ENCODE measurements at places on chromosomes 7 and 10.

DNA sequence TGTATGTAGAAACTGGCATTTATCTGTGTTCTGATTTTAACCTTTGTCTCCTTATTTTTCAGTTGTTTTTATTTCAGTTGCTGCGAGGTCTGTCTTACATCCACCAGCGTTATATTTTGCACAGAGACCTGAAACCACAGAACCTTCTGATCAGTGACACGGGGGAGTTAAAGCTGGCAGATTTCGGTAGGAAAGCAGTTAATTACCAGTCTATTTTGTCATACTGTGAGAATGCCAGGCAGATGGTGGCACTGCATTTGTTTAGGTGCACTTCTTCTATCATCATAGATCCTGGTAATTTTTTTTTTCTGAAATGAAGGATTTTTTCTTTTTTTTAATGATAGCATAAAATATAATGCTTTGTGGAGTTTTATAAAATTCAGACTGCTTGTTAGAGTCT is 321.4 kb downstream of the CDK14 start:
- H3K4me3 ChIP-seq = no peak overlapping the region
- H3K36me3 ChIP-seq = no peaks in the 10 kb centered on the region
- H3K27ac ChIP-seq = no peak overlapping the region

DNA sequence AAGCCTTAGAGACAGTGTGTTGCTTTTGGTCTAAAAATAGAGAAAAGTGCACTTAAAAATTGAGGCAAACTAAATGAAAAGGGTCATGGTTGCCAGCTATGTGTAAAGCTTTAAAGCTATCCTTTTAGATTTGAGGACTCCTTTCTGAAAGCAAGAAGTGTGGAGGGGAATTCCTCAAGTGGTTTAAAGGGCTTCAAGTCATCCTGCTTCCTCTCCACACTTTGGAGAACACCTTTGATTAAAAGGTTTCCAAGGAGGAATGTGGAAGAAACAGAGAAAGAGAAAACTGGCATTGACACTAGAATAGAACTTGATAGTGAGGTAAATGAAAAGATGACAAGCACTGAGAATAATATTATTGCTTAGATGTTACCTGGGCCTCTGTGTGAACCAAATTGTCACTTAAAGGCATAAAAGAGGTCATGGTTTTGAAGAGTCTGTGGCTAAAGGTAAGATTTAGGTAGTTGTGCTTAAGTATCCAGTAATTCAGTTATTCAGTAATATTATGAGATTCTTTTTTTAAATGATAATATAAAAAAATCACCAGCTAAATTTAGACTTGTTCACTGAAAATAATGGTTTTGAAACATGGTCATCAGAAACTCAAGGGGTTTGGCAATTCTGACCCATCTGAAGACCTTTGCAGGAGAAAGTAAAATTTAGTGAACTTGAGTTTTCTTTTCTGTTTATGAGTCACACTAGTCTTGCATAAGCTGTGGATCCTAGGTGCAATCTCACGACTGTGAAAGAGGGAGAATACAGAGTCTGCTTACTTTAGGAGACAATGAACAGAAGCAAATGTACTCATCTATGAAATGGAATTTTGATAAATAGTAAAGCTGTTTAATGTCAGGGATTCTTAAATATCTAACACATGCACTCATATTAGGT is 466.0 kb downstream of the KIF20B start:
- no peak overlapping the region for H3K27ac ChIP-seq
- H3K27me3 ChIP-seq = no peaks in the 10 kb centered on the region
- no peaks in the 10 kb centered on the region for H3K36me3 ChIP-seq
- no peak overlapping the region for H3K4me3 ChIP-seq
- no peak for DNase-seq
- H3K4me1 ChIP-seq = no peaks in the 10 kb centered on the region

DNA sequence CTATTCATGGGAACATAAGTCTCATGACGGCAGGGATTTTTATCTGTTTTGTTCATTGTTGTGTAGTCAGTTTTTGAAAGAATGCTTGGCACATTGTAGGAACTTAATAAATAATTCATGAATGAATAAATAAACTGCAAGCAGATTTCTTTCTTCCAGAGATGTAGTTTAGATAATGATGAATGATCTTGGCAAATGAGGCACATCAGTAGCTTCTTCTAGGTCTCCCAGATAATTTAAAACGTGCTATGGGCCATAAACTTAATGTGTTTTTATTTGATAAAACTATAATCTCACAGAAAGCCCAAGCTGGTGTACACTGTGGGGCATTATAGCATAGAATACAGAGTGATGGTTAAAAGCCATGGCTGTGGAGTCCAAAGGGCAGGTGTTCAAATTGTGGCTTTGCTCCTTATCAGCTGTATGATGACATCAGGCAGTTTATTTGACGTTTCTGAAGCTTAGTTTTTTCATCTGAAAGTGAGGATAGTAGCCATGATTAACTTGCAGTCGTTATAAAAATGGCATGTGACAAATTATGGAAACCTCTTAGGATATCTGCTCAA is 3.5 kb downstream of the MGAM start:
- DNase-seq = no peak
- peaks cover 5% of the 10 kb centered on the region for H3K36me3 ChIP-seq
- no peaks in the 10 kb centered on the region for H3K27me3 ChIP-seq
- H3K4me1 ChIP-seq = peaks cover 16% of the 10 kb centered on the region
- no peak overlapping the region for H3K4me3 ChIP-seq

GRCh38 chr7:109635374-109635773 is 1065.7 kb downstream of the DNAJB9 start:
- H3K36me3 ChIP-seq = no peaks in the 10 kb centered on the region
- no peak for DNase-seq
- no peaks in the 10 kb centered on the region for H3K27me3 ChIP-seq
- H3K4me3 ChIP-seq = no peak overlapping the region
- H3K27ac ChIP-seq = no peak overlapping the region
- no peaks in the 10 kb centered on the region for H3K4me1 ChIP-seq

DNA sequence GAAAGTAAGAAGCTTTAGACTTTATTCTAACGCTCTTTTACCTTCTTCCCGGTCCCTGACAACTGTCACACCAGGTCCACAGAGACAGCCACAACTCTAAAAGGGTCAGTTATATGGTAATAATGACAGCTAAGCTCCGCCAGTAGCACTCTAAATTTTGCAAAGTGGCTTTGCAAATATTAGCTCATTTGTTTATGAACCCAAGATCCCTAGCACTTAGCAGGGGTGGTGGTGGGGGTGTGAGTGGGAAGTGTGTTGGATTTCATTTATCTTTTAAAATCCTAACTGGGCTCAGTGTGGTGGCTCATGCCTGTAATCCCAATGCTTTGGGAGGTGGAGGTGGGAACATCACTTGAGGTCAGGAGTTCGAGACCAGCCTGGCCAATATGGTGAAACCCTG is 34.8 kb upstream of the SDK1 start:
- H3K27me3 ChIP-seq = peaks cover 2% of the 10 kb centered on the region
- DNase-seq = no peak
- H3K4me3 ChIP-seq = no peak overlapping the region
- no peak overlapping the region for H3K27ac ChIP-seq
- no peaks in the 10 kb centered on the region for H3K4me1 ChIP-seq

DNA sequence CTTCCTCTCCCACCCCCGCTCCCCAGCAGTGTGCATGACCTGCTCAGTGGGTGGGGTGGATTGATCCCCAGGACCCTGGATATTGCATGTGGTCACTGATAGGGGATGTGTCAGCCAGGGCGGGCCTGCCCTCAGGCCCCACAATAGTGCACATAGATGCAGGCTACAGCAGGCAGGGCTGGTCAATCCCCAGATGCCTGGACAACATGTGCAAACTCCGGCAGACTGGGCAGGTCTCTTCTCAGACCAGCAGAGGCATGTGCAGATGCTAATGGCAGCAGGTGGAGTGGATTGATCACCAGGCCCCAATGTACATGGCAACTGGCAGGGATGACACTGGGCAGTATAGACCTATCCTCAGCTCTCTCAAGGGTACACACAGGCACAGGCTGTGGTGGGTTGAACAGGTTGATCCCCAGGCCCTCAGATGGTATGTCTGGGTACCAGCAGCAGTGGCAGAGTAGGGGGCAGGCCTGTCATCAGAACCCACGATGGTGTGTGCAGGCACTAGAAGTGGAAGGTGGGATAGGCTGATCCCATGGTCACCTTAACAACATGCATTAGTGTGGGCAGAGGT is 98.6 kb downstream of the LANCL2 start:
- H3K4me3 ChIP-seq = no peak overlapping the region
- no peak overlapping the region for H3K27ac ChIP-seq
- peaks cover 53% of the 10 kb centered on the region for H3K36me3 ChIP-seq
- DNase-seq = no peak

- H3K27me3 ChIP-seq = peaks cover 6% of the 10 kb centered on the region
- no peak for DNase-seq
- no peaks in the 10 kb centered on the region for H3K4me1 ChIP-seq
- H3K36me3 ChIP-seq = no peaks in the 10 kb centered on the region
- H3K27ac ChIP-seq = no peak overlapping the region
These were observed 133.1 kb upstream of the ADAM12 start for GRCh38 chr10:126521399-126521798.

DNA sequence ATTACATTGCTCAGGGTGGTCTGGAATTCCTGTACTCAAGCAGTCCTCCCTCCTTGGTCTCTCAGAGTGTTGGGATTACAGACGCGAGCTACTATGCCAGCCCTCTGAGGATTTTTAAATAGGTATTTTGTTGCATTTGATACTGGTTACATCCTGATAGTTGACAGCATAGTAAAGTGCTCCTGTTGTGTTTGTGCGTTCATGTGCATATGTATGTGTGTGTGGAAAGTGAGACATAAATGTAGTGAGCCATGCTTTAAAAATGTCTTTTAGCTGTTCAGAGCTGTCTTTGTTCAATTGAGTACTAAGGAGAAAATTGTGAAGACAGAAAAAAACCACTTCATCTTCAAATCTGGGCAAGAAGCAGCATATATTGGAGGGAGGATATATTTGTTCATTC is 27.8 kb downstream of the ZNRF2 start:
- H3K27me3 ChIP-seq = no peaks in the 10 kb centered on the region
- no peak for DNase-seq
- H3K27ac ChIP-seq = no peak overlapping the region
- peaks cover 57% of the 10 kb centered on the region for H3K4me1 ChIP-seq
- no peaks in the 10 kb centered on the region for H3K36me3 ChIP-seq
- no peak overlapping the region for H3K4me3 ChIP-seq

- peaks cover 3% of the 10 kb centered on the region for H3K36me3 ChIP-seq
- peak; percentile 80 for DNase-seq
- H3K27me3 ChIP-seq = peaks cover 6% of the 10 kb centered on the region
- H3K4me1 ChIP-seq = peaks cover 34% of the 10 kb centered on the region
- peak within 1 kb of the TSS; percentile 85 for H3K27ac ChIP-seq
- H3K4me3 ChIP-seq = peak within 1 kb of the TSS; percentile 92
These were observed at the start of gene SLC4A2 for GRCh38 chr7:151059367-151060112. SLC4A2 (plus strand) TSS chr7:151059589; CDS start chr7:151061988, 2,399 bp downstream.

GRCh38 chr10:106078895-106079576 is 1085.5 kb downstream of the SORCS1 start:
- no peaks in the 10 kb centered on the region for H3K4me1 ChIP-seq
- no peaks in the 10 kb centered on the region for H3K27me3 ChIP-seq
- no peak overlapping the region for H3K4me3 ChIP-seq
- no peak for DNase-seq

DNA sequence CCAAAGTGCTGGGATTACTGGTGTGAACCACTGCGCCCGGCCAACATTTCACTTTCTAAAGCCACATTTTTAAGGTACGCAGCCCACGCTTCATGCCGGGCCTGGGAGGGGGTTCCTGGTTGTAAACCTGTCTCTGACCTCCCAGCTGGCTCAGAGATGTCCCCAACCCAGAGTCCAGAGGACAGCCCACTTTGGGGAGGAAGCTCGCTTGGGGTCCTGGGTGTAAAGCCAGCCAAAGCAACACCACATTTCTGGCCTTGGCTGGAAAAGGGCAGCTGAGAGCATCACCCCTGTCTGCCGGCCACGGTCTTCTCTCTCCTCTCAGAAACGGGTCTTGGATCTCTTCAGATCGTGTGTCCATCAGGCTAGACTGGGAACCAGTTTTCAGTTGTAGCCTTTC is 23.9 kb upstream of the PITRM1 start:
- H3K27me3 ChIP-seq = peaks cover 28% of the 10 kb centered on the region
- DNase-seq = no peak
- no peak overlapping the region for H3K4me3 ChIP-seq
- H3K27ac ChIP-seq = no peak overlapping the region

- no peak overlapping the region for H3K27ac ChIP-seq
- no peaks in the 10 kb centered on the region for H3K4me1 ChIP-seq
- no peaks in the 10 kb centered on the region for H3K27me3 ChIP-seq
These were observed 11.1 kb downstream of the SLC16A12 start for GRCh38 chr10:89524279-89524678.

GRCh38 chr7:155836216-155837125 is 24.2 kb upstream of the SHH start:
- no peak overlapping the region for H3K27ac ChIP-seq
- no peak for DNase-seq
- H3K27me3 ChIP-seq = no peaks in the 10 kb centered on the region
- H3K36me3 ChIP-seq = no peaks in the 10 kb centered on the region
- no peak overlapping the region for H3K4me3 ChIP-seq

- no peak overlapping the region for H3K4me3 ChIP-seq
- no peak for DNase-seq
- H3K27ac ChIP-seq = no peak overlapping the region
- H3K4me1 ChIP-seq = no peaks in the 10 kb centered on the region
These were observed 32.6 kb downstream of the TMEM270 start for GRCh38 chr7:73893342-73894101.

DNA sequence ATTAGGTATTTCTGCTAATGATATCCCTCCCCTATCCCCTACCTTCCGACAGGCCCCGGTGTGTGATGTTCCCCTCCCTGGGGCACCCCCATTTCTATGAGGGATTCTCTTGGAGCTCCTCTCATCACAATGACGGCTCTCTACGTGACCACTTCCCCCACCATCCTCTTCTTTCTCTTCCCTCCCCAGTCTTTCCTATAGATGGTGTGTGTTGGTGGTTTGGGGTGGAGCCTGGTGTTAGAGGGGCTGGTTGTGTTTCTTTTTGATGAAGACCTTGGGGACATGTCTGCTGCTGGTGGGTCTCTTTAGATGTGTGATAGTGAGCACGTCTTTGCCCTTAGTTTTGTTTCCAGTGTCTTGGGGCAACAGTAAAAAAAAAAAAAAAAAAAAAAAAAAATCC is 28.6 kb downstream of the RPS24 start:
- peaks cover 31% of the 10 kb centered on the region for H3K4me1 ChIP-seq
- DNase-seq = peak; percentile 52
- H3K27me3 ChIP-seq = no peaks in the 10 kb centered on the region
- H3K4me3 ChIP-seq = peak overlapping the region; percentile 63
- H3K27ac ChIP-seq = peak overlapping the region; percentile 61
- no peaks in the 10 kb centered on the region for H3K36me3 ChIP-seq

DNA sequence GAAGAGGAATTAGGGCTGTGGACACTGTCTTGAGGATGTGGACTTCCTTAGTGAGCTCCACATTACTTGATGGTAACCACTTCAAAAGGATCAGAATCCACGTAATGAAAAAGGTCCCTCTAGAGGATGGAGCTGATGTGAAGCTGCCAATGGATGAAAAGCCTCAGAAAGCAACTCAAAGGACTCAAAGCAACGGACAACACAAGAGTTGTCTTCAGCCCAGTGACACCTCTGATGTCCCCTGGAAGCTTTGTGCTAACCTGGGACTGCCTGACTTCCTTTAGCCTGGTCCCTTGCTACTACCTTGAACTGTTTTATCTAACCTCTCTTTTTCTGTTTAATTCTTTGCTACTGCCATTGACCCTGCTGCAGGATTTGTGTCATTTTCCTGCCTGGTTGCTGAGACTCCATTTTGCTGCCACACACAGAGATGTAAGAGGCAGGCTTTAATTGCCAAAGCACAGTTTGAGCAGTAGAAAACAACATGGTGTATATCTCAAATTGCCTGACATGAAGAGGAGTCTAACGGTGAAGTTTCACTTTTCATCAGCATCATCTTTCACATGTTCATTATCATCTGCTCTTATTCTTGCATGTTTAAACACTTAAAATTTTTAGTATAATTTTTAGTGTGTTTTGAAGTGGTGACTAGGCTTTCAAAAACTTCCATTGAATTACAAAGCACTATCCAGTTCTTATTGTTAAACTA is 11.1 kb upstream of the SGCE start:
- no peaks in the 10 kb centered on the region for H3K4me1 ChIP-seq
- DNase-seq = no peak
- no peak overlapping the region for H3K4me3 ChIP-seq
- no peaks in the 10 kb centered on the region for H3K36me3 ChIP-seq
- no peak overlapping the region for H3K27ac ChIP-seq

Measured in immature natural killer cell (primary cell).